ENCODE measurements at places on chromosomes 6 and 20.

- DNase-seq, result no peak
Observed at GRCh38 chr6:53627391-53628218, 38.0 kb downstream of the KLHL31 start.

DNA sequence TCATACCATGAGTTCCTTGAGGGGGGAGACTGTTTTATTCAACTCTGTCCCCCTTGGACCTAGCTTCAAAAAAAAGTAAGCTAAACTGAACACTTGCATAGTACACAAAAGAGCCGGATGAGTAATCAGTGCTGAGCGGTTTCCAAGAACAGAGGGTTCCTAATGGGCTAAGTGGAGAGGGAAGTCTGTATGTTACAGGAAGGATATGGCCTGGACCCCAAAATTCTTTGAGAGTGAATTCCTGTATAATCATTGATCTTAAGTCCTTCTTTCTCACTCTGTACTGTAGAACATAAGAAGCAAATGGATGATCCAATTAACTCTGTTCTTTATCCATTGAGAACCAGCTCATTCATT is 324.7 kb upstream of the CNR1 start:
- DNase-seq, result no peak

DNA sequence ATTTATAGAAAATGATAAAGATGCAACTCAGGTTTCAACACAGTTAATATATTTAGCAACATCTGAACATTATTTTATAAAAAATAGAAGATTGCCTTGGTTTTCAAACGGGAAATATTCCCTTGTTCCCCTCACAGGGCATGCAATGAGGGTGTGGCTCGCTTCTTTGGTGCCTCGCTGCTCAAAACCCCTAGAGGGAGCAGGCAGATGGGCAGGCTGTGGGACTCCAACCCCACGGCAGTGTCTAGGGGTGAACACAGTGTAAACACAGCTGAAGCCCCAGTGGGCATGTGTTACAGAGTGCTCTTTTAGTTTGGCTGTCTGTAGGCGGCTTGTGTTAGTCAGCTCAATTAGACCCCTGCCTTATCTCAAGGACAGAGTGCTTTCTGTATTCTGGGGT is 560.8 kb upstream of the IMPG1 start:
- DNase-seq, result no peak

DNA sequence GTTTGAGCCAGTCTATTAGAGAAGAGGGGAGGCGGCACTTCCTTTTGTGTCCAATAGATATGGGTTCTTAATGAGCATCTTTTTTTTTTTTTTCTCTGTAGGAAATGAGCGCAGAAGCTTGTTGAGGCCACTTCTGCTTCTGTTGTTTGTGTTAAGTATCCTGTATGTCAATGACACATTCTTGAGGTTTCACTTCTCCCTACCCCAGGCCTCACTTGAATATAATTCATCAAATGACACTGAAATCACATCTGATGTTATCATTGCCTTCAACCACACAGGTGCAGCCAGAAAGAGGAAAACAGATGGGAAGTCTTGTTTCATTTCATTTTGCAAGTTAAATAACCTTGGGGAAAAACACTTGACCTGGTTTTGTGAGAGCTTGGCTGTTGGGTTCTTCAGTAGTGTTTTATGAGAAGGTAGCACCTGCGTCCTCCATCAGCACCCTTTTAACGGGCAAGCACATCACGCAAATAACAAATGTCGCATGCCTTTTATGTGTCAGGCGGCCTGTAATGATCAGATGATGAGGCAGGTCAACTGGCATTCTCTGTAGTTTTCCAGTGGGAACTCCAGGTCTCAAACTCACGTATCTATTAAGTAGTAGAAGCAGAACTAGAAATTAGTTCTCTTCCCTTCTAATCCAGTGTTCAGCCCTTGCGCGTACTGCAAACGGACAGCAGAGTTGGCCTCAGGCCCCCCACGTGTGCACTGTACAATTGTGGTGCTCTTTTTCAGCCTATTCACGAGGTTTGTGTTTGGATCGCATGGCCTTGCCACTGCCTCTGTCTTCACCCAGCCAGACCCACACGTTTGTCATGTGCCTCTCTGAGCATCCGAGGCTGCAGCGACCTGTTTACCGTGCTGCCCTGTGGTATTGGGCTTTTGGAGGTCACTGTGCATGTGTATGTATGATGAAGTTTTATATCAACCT is 23.5 kb downstream of the PLEKHG1 start:
- DNase-seq, result no peak

DNA sequence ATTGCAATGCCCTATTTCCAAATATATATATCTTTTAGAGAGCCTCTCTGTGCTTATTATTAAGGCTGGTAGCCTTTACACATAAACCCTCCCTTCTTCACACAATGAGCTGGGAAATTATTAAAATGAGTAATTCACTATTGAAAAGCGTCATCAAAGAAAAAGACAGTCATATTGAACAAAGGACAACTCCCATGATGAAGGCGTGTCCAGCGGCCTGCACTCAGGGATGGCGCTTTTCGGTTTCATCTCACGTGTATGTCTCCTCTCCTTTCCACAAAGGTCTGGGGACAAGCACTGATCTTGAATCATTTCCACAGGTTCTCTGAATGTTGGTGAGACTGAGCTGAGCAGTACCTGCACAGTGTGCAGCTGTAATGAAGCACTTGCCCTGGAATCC is 3.5 kb downstream of the SERPINB9 start:
- DNase-seq, result no peak

- DNase-seq, result no peak
Observed at GRCh38 chr20:40600441-40601219, 88.4 kb downstream of the MAFB start.

- DNase-seq, result no peak
Observed at GRCh38 chr6:101961357-101961756, 567.8 kb downstream of the GRIK2 start.

- no peak for DNase-seq
Observed at GRCh38 chr6:83381949-83382348, 48.9 kb downstream of the ME1 start.

DNA sequence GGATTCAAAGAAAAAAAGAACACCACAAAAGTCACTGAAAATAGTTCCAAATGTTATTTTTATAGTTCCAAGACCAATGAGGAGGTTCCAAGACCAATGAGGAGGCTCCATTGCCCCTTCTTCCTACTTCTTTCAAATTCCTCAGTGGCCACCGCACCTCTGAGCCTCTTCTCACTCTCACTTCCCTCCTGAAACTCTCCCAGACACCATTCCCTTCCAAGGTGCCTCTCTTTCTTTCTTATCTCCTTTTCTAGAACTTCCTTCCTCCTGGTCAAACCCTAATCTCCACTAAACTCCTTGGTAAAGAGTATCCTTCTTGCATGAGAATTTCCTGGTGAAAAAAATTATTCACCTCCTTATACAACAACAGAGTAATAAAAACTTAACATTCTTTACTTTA is 20.4 kb upstream of the MCUR1 start:
- DNase-seq, result no peak

DNA sequence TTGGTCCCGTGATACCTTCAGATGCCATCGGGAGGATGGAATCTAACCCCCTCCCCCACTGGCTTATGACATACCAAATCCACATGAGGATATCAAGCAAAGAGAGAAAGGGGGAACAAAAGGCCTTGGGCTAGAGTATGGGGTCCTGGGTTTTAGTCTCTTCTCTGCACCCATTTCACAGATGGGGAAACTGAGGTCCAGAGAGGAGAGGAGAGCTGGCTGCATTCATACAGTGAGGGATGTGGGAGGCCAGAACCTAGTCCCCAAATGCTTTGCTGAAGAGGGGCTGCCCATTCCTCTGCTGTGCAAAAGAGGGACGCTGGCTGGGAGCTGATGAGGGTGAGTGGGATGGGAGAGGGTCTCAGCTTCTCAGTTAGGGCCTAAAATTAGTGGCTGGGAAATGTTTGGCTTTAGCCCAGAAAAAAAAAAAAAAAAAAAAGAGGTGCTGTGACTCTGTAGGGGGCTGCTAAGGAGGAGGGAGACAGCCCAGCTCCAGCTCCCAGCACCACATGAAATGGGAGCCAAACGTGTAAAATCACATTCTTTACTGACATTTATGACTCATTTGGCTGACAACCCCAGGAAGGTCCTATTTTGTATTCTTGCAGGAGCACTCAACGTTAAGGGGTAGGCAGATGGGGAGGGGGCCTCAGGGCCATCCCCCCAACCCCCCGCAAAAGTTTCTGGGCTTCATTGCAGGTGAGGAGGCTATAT is 11.9 kb downstream of the XKR7 start:
- DNase-seq, result no peak

DNA sequence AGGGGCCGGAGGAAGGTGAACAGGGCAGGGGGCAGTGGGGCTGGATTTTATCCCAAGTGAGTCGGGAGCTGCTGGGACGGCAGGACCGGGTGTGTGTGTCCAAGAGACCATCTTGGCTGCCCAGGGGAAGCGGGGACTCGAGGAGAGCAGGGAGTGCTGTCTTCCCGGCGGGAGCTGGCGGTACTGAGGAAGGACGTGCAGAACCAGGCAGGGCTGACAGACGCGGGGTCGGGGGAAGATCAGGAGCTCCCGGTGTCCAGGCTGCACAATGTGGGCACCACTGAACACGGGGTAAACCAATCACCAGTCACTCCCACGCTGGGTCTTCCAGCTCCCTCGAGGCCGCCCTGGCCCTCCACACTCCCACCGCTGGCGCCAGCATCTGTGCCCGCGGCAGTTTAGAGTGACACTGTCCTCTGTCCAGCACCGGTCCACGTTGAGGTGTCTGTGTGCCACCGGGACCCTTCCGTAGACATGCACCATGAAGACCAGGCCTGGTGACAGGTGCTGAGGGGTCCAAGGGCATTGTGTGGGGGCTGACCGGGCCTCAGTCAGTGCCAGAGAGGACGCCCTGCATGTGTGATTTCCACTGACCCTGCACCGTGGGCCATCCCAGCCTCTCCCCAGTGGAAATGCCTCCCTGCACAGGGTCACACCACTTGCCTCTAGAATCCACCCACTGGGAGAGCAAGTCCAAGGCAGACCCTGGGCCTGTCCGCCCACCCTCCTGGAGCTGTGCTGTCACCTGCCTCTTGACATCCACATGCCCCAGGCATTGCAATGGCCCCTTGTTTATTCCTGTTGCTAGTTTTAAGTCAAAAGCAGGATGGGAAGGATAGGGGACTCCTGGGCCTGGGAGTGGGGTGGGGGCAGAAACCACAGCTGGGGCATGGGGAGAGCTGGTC is 401.9 kb downstream of the TAF4 start:
- DNase-seq, result no peak

GRCh38 chr6:44556046-44556445 is 168.5 kb downstream of the CDC5L start:
- DNase-seq, result no peak

GRCh38 chr20:25418776-25419175 is 11.3 kb downstream of the GINS1 start:
- no peak for DNase-seq

- DNase-seq, result no peak
Observed at GRCh38 chr6:108937170-108937569, 88.9 kb downstream of the ARMC2 start.

- DNase-seq, result no peak
Observed at GRCh38 chr6:139017227-139017626, 11.3 kb upstream of the ABRACL start.

DNA sequence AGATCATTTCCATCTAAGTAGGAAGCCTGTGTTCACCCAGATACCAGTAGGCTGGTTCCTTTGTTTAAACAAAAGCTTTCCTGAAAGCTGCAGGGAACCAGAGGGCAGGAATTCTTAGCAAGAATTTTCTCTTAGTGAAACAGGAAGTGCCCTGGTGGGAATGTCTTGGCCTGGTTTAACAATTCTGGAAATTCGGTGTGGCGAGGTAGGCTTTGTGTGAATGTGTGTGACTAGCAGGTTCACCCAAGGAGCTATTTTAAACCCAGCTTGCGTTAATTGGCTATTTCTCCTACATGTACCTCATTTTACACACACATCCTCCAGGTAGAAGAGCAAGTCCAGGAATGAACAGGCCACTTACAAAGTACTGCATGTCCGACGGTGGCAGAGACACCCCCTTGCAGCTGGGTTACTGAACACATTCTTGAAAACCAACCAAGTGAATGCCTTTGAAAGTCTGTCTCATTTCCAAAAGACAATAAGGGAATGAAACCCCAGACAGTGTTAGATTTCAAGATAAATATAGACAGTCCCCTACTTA is 64.6 kb downstream of the GFOD1 start:
- no peak for DNase-seq

- no peak for DNase-seq
Observed at GRCh38 chr6:87645080-87645479, 55.1 kb downstream of the ORC3 start.

DNA sequence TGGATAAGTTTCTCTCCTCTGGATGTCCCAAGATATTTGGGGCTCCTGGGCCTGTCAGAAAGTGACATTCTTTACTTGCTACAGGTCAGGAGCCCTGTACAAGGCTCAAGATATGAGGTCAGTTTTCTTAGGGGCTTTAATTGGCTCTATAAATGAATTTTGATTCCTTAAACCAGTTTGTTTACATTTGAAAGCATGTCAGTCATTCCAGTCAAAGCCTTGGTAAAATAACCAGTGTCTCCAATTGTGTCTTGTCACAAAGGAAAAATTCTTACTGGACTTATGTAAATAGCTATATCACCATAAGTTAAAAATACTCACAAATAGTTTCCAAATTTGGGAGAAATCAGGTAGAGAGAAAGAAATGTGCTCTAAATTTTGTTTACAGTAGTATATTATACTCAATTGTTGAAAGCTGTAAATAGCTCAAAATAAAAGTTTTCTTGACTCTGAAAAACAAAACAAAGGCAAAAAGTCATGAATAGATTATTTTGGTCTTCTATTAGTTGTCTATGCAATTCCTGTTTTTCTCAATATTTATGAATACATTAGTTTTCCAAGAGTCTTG is 22.9 kb downstream of the RNF182 start:
- no peak for DNase-seq

DNA sequence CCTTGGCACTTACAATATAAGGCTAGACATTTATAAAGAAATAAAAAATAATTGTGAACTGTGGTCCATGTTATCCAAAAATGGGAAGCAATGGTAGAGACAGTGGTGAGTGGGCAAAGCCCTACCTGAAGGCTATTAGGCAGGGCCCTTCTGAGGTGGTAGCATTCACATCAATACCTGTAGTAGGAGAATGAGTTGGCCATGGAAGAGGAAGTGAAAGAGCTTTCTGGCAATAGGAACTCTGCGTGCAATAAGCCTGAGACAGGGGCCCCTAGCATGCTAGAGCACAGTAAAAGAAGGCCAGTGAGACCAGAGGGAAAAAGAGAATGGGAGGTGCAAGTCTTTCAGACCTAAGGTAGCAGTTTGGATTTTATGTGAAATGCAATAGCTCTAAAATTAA is 754.5 kb downstream of the PTPRT start:
- DNase-seq, result no peak

- no peak for DNase-seq
Observed at GRCh38 chr20:6502999-6503398, 264.5 kb upstream of the BMP2 start.

GRCh38 chr6:137731960-137732616 is 135.0 kb upstream of the TNFAIP3 start:
- DNase-seq, result no peak
